ENCODE measurements at places on chromosomes 5 and 9. TPM values are rescaled to one million over a fixed set of nuclear protein-coding genes. Genes with fewer than 3 reads are reported as not detected.

DNA sequence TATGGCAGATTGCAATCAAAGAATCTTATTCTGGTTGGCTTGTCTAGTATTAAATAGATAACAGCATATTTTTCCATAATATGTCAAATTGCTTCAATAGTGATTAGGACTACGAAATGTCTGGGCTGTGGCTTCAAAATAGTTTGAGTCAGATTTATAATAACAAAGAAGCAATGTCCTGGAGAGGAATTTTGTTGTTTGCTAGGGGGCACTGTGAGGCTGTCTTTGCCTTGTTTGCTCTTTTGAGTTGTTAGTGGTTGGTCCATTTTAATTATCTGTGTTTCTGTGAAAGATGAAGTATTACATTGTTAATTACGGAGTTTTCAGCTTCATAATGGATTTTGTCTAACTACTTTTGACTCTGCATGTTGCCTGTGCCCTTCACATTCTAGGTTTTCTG, 713.6 kb downstream of the TLE4 start:
- DNase-seq = peak; percentile 1

DNA sequence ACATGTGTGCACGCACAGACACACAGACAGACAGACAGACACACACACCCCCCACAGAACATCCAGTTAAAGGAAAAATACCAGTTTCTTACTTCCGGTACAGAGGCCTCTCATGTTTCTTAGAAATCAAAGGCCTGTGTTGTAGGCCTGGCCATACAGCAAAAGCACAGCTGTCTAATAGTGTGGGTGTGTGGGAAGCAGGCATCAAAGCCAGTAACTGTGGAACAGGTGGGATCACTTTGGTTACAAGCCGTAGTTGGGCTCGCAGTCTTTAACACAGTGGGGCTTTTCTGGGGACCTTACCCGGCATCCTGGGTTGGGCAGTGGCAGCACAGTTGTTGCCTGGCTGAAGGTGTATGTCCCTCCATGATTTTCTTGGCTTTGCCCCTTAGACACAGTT, 55.2 kb downstream of the FBXL7 start:
- DNase-seq = no peak

DNA sequence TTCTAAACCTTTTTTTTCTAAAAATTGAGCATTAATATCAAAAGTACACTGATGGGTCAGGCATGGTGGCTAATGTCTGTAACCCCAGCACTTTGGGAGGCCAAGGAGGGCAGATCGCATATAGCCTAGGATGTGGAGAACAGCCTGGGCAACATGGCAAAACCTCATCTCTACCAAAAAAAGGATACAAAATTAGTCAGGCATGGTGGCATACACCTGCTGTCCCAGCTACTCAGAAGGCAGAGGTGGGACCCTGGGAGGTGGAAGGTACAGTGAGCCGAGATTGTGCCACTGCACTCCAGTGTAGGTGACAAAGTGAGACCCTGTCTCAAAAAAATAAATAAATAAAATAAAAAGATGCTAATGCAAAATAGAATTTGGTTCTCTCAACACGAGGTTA, 49.4 kb downstream of the RAPGEF1 start:
- no peak for DNase-seq

DNA sequence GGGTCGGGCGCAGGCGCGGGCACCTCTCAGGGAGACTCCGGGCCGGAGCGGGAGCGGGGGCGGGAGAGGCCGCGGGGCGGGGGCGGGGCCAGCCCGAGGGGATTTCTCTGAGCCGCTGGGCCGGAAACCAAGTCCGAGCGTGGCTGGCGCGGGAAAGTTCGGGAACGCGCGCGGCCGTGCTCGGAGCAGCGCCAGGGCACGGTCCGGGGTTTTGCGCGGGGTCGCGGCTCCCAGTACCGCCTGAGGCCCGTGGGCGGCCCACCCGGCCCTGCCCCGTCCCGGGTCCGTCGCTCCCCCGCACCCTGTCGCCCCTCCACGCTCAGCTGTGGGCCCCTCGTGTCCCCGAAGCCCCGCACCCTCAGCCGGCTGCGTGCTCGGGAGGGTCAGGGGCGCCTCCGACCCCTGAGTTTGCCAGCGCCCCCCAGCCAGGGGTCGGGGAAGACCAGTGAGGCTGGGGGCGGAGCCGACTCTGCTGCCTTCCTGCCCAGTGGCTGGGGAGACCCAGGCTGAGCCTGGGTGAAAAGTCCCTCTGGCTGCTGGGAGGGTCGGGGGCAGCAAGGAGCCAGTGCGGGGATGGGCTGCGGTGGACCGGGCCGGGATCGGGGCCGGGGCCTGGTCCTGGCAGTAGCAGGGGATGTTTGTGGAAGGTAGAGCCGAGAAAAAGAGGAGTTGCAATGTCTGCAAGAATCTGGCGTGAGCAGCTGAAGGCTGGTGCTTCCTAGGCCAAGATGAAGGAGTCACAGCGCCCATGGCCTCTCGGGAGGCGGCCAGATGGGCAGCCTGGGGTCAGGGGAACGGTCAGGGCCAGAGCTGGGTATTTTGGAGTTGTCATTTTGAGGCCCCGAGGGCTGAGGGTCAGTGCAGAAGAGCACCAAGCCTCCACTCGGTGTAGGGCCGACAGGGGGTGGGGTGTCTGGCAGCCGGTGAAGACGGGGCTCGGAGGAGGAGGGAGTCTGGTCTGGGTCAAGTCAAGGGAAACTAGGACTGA, 588 bp downstream of the TRAF2 start:
- DNase-seq = peak; percentile 89

- peak; percentile 93 for DNase-seq
Observed at GRCh38 chr9:130834371-130835336, at the start of gene ABL1. TSS of gene ABL1 (plus strand) at chr9:130835254. CDS start at chr9:130835447, 193 bp downstream.

Gene BTNL3
- not detected for polyA plus RNA-seq

Gene LECT2
- 0.60 TPM for polyA plus RNA-seq

Data from SK-N-SH (cell line).